ENCODE measurements at places on chromosomes 11 and 22.

GRCh38 chr22:40606306-40606705, 30.2 kb downstream of the MRTFA start:
- DNase-seq, result no peak
- peaks cover 13% of the 10 kb centered on the region for H3K36me3 ChIP-seq
- H3K27ac ChIP-seq, result no peak overlapping the region
- H3K4me3 ChIP-seq, result no peak overlapping the region

GRCh38 chr11:73317373-73317772, 9.3 kb downstream of the ARHGEF17 start:
- no peak for DNase-seq
- peak overlapping the region; percentile 39 for H3K27ac ChIP-seq
- H3K36me3 ChIP-seq, result peaks cover 79% of the 10 kb centered on the region
- no peak overlapping the region for H3K4me3 ChIP-seq
- H3K4me1 ChIP-seq, result peaks cover 83% of the 10 kb centered on the region

- H3K27ac ChIP-seq, result no peak overlapping the region
- no peak overlapping the region for H3K4me3 ChIP-seq
- H3K4me1 ChIP-seq, result no peaks in the 10 kb centered on the region
- no peak for DNase-seq
- peaks cover 8% of the 10 kb centered on the region for H3K27me3 ChIP-seq
Observed at GRCh38 chr11:2849994-2850770, 35.4 kb downstream of the CDKN1C start.

GRCh38 chr11:113533425-113533698, 58.2 kb upstream of the DRD2 start:
- no peaks in the 10 kb centered on the region for H3K36me3 ChIP-seq
- peaks cover 19% of the 10 kb centered on the region for H3K27me3 ChIP-seq
- no peak for DNase-seq
- peaks cover 2% of the 10 kb centered on the region for H3K4me1 ChIP-seq

DNA sequence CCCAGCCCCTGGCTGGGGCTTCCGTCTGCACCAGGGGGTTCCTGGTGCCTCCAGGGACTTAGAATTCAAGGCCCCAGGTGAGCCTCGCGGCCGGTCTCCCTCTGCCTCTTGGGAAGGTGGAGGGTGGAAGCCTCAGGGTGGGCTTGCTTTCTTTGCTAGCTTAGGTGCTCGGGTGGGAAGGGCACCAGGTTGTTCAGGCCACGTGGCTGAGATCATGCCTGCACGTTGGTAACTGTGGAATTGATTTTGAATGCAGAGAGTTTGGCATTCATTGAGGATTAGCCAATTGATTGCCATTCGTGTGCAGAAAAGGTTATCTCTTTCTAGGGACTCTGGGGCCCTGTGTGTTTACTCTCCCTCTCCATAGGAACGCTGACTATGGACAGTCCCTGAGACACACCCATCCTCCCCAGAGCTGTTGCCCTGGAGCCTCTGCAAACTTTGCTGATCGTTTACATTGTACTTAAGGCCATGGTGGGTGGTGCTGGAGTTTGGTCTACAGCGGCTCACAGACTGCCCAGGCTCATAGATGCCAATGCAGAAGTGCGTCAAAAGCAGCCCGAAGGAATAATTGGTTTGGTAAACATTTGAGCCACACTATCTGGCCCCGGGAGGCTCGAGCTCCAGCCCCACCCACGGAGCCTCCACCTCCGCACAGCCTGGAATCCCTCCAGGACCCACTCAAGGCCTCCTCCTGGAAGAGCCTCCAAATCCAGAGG, 1457.7 kb downstream of the BRD1 start:
- peaks cover 24% of the 10 kb centered on the region for H3K27me3 ChIP-seq
- no peak overlapping the region for H3K4me3 ChIP-seq
- H3K36me3 ChIP-seq, result no peaks in the 10 kb centered on the region
- no peak overlapping the region for H3K27ac ChIP-seq
- H3K4me1 ChIP-seq, result peaks cover 2% of the 10 kb centered on the region

GRCh38 chr22:46528121-46528610, 9.3 kb downstream of the CELSR1 start:
- H3K27ac ChIP-seq, result no peak overlapping the region
- peaks cover 65% of the 10 kb centered on the region for H3K27me3 ChIP-seq
- no peaks in the 10 kb centered on the region for H3K4me1 ChIP-seq
- H3K4me3 ChIP-seq, result no peak overlapping the region

All from stimulated activated naive B cell treated with anti-CD40 and anti-IgM and Interleukin-4, amounts not matched to agents 10 μg/mL and 1 μg/mL and 100 μg/mL, for 72 hours (primary cell).